ENCODE measurements at places on chromosomes 1 and 21.

- DNase-seq: no peak
Measured at GRCh38 chr1:65830306-65830705, 37.6 kb downstream of the PDE4B start.

GRCh38 chr21:45211661-45212060 is 76.0 kb downstream of the POFUT2 start:
- DNase-seq: no peak

DNA sequence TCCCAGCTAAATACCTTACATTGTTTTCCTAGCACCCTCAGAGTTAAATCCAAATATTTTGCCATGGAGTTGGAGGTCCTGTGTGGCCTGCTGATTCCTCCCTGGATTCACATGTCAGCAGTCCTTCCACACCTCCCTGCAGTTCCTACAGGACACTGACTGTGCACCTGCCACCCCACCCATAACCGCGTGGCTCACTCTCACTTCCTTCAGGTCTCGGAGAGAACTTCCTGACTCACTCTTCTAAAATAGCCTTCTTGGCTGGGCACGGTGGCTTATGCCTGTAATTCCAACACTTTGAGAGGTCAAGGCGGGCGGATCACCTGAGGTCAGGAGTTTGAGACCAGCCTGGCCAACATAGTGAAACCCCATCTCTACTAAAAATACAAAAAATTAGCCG is 8.4 kb upstream of the CAMTA1 start:
- DNase-seq: no peak

DNA sequence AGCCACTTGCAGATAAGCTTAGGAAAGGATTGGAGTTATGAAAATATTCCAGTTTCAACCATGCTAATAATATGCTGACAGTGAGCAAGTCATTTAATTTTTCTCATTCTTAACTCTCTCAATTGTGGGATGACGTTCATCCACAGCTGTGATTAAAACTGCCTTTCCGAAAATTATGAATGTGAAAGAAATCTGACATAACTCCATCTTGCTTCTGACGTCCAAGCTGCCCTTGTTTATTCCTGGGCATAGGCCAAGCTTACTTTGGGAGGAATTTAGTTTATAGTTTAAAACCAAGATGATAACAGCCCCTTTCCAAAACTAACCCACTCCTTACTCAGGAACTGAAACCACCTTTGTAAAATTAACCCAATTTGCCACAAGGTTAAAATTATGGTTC is 11.0 kb upstream of the RGS18 start:
- no peak for DNase-seq

DNA sequence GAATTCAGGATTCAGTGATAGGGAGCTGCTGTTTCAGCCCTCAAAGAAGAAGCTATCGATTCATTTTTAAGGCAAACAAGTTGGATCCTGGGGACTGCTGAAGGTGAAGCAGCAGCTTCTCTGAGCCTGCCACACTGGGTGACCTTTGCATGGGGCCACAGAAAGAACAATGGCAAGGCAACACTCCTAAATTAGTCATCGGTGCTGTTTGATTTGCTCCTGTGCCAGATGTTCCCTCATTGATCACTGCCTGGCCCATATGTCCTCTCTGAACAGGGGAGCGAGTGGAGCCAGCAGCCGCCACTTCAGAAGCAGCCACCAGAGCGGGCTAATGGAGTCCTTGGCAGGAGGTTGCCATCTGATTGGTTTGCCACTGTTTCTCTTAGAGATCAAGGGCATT is 391.5 kb downstream of the NTNG1 start:
- DNase-seq: no peak

GRCh38 chr1:108854221-108855019 is 2.5 kb downstream of the AKNAD1 start:
- no peak for DNase-seq

DNA sequence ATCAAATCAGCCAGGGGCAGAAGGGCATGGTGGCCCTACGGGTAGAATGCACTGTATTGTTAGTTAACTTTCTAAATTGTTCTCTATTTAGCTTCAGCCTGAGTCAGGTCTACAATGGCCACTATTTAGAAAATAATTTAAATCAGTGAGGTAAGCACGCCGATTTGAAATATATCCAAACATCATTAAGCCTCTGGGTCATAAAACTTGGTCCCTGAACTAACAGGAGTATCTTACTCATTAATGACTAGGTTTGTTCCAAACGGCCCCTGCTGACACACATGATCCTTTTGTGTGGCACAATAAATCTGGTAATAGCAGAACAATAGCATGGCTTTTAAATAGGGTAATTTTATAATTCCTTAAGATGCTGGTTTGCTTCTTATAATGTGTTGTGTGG is 48.4 kb downstream of the STX6 start:
- DNase-seq: no peak
